ENCODE measurements at places on chromosomes 1 and 21.

GRCh38 chr1:13819642-13820041, 119.7 kb downstream of the PRDM2 start:
- no peak for DNase-seq

DNA sequence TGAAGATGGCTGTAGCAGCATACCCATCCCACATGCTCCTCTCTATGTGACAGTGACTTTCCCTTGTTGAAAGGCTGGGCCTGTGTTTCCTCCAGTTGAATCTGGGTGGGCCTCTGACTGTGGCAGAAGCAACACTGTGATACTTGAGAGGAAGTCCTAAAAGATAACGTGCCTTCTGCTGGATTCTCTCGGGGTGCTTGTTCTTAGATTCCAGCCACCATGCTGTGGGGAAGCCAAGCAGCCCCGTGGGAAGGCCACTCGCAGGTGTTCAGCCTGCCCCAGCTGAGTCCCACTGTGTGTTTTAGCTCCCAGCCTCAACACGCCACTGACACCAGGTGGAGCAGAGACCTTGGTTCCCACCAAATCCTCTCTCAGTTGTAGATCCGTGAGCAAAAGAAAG, 31.5 kb downstream of the TRAPPC10 start:
- no peak for DNase-seq

GRCh38 chr1:244090645-244091044, 39.6 kb downstream of the ZBTB18 start:
- DNase-seq = no peak

DNA sequence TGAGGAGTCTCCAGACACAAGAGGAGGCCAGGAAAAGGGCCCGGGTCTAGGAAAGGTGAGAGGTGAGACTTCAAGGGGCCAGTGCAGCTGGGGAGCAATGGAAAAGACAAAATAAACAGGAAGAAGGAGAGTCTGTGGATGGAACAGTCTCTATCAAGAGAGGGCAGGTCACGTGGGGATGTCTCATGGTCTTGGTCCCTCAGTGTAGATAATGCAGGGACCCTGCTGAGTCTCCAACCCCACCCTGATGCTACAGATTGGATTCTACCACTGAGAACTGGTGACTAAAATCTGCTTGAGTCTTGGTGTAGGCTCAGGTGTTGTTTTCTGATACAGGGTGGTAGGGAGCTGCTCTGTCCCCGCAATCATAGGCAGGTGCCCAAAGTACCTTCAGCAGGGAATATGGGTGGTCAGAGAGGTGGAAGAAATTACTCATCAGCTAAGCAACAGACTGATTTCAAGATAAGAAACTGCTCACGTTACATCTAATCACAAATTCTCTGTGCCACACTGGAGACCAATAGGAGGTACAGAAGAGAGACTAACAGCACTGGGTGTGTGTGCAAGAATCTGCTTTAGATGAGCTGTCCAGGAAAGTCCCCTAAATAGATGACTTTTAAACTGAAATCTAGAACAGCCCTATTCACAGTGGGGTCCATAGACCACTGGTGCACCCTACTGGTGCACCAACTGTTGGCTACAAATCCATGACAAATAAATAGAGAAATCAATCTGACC, 101.5 kb upstream of the TLR5 start:
- DNase-seq = no peak

- no peak for DNase-seq
Measured at GRCh38 chr21:42461185-42461520, 34.9 kb downstream of the RSPH1 start.

GRCh38 chr1:1892763-1893120, 1.9 kb upstream of the GNB1 start:
- no peak for DNase-seq

- DNase-seq = no peak
Measured at GRCh38 chr1:226129230-226129629, 57.3 kb downstream of the ACBD3 start.

GRCh38 chr1:6761196-6761737, 24.0 kb upstream of the CAMTA1 start:
- no peak for DNase-seq

DNA sequence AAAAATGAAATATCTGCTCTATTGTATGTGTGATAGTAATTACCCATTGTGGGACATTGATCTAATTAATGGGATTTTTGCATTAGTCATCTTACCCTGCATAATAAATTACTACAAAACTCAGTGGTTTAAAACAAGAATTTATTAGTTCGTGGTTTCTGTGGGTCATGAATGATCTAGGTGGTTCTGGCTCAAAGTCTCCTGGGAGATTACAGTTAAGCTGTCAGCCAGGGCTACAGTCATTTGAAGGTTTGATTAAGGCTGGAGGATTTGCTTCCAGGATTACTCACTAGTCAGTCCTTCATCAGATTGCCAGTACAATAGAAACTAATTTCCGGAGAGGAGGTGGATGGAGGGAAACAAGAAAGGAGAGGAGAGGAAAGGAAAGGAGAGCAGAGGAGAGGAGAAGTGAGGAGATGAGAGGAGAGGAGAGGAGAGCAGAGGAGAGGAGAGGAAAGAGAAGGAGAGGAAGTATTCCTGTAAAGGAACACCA, 60.4 kb upstream of the TNFSF4 start:
- no peak for DNase-seq

DNA sequence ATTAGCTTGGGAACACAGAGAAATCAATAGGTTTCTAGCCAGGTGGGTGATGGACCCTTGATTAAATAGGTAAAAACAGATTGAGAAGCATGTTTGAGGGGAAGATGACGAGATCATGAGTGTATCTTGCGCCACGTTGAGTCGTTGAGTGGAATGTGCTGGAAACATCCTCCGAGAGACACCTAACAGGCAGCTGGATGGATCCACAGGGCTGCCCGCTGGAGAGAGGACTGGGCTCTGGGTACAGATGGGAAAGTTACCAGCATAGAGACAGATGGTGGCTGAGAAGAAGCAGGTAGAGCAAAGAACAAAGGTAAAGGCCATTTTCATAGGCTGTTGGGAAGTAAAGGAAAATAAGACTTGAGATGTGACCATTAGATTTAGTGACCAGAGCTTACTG, 15.6 kb downstream of the BATF3 start:
- DNase-seq = no peak

- no peak for DNase-seq
Measured at GRCh38 chr21:32834916-32835235, 63.3 kb upstream of the PAXBP1 start.

DNA sequence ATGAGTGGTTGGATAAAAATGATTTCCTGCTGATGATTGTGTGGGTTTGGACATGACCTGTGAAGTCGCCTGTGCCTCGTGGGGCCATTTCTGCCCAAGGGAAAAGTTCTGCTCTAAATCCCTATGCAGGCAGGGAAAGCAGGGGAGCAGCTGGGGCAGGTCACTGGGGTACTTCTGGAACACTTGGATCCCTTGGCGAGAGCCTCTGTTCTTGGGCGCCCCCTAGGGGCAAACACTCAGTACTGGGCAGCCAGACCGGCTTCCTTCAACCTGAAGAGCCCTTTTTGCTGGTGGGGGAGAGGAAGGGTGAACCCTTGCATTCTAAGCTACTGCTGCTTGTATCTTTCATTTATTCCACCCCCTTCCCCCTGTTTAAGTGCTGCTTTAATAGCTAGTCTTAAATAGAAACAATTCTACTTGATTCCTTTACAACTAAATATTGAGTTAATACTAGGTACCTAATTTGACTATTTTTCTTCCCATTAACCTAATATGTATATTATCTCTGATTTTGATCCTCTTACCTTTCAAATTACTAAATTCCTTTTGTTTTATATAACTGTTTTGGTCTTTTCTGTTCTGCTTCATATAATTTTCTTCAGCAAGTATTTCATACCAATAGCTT, 5.1 kb upstream of the CLEC20A start:
- DNase-seq = peak; percentile 68

GRCh38 chr1:57410508-57410907, 13.4 kb downstream of the DAB1 start:
- DNase-seq = no peak

GRCh38 chr1:170696591-170697290, 32.8 kb downstream of the PRRX1 start:
- DNase-seq = no peak

- peak; percentile 74 for DNase-seq
Measured at GRCh38 chr1:7388488-7389185, 382.5 kb upstream of the VAMP3 start.

GRCh38 chr1:209643285-209644020, 8.8 kb downstream of the LAMB3 start:
- peak; percentile 61 for DNase-seq

GRCh38 chr1:195965475-195965874, 642.8 kb downstream of the KCNT2 start:
- DNase-seq = no peak

DNA sequence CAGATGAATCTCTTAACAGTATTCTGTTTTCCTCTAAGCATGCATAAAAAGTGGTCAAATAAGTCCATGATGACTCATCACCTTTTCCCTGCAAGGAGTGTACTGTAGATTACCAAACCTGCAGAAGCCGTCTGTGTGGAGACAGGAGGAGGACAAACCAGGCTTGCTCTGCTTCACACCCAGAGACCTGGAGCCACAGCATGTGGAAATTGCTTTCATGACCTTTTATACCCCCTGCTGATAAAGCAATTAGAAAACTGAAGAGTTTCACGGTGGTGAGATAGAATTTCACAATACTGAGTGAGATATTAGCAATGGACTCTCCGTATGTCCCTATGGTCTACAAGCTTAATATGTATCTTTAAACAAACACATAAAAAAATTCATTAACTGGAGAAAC, 9.4 kb downstream of the CORT start:
- no peak for DNase-seq

- no peak for DNase-seq
Measured at GRCh38 chr1:239527051-239527693, 140.8 kb downstream of the CHRM3 start.

- DNase-seq = no peak
Measured at GRCh38 chr1:39917825-39918224, 16.1 kb upstream of the MYCL start.

DNA sequence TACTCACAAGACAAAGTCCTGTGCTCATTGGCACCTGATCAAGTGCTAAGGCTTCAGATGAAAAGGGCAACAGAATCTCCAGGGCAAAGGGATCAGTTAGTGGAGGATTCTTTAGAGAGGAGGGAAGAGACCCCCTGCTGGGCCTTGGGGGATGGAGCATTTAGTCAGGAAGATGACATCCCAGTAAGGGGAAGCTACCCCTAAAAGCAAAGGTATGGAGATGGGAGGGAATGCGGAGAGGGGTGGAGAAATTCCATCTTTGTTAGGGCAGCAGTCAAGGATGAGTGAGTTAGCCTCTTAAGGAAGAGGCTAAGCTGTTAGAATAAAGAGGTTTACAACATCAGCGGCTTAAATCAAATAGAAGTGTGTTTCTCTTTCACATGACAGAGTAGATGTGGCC, 67.4 kb downstream of the ST6GALNAC3 start:
- DNase-seq = no peak

- no peak for DNase-seq
Measured at GRCh38 chr21:21084179-21084578, 86.0 kb downstream of the NCAM2 start.

GRCh38 chr1:211587123-211587522, 8.2 kb upstream of the SLC30A1 start:
- DNase-seq = no peak

DNA sequence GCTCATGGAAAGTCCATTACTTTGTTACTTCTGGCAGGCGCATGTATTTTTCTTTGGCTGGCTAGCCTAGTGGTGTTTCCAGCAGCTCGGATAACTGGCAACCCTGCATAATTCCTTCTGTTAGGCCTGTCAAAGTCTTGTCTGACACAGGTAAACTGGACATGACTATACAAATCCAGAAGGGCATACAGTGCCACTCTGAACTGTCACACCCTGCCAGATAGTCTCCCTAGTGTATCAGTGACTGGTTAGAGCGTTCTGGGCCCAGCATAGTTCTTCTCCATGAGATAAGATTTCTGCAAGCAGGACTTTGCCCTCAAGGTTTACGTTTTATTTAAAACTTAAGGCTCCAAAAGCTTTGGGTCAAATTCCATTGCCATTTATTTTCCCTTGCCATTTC, 177.7 kb upstream of the GORAB start:
- no peak for DNase-seq

GRCh38 chr1:164534863-164535610, 23.9 kb upstream of the PBX1 start:
- no peak for DNase-seq

DNA sequence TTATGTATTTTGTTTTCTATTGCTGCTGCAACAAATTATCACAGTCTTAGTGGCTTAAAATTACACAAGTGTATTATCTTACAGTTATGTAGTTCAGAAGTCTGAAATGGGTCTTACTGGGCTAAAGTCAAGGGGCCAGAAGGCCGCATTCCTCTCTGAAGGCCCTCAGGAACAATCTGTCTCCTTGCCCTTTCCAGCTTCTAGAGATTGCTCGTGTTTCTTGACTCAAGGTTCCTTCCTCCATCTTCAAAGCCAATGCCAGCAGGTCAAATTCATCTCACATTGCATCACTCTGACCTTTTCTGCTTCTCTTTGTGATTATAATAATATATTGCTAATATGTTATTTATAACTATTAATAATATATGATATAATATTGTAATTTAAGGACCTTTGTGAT, 97.1 kb downstream of the DIRAS3 start:
- no peak for DNase-seq

DNA sequence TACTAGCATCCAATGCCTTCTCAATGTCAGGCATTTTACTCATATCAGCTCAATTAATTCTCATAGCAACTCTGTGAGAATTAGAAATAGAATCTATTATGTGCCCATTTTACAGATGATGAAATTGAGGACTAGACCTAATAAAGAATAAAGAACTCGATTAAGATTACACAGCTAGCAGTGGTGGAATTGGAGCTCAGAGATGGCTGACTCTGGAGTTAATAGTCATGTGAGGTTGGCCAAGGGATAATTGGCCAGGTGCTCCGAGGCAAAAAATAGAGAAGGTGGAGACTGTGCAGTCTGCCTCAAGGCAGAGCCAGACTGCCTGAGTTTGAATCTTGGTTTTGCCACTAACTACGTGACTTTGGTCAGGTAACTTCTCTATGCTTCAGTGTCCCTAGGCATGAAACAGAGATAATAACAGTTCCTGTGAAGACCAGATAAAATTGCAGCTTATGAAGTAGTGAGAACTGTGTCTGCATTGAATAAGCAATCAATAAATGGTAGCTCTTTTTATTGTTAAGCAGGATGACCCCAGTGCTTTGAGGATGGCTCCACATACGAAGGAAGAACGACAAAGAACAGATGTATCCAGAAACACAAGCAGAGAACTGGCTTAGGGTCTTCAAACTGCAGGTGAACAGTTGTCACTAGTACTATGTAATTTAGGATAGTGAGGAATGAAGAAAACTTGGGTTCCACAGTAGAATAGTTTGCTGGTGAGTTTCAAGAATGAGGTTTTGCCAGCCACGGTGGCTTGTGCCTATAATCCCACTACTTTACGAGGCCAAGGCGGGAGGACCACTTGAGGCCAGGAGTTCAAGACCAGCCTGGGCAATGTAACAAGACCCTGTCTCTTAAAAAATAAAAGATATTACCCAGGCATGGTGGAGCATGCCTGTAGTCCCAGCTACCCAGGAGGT, 6.9 kb upstream of the CCSAP start:
- DNase-seq = no peak

- no peak for DNase-seq
Measured at GRCh38 chr1:58818075-58818474, 34.2 kb upstream of the JUN start.

- peak; percentile 59 for DNase-seq
Measured at GRCh38 chr1:167617153-167618147, 12.6 kb upstream of the RCSD1 start.

Measured in posterior cingulate gyrus (tissue), 11 donors.